Activated CD8-positive, alpha-beta T cell treated with anti-CD3 and anti-CD28 coated beads for 36 hours (primary cell): ENCODE measurements at places on chromosomes 7 and 10.

GRCh38 chr7:2938514-2939192, 94.5 kb upstream of the GNA12 start:
- H3K27ac ChIP-seq: peak overlapping the region; percentile 53
- peaks cover 50% of the 10 kb centered on the region for H3K36me3 ChIP-seq

DNA sequence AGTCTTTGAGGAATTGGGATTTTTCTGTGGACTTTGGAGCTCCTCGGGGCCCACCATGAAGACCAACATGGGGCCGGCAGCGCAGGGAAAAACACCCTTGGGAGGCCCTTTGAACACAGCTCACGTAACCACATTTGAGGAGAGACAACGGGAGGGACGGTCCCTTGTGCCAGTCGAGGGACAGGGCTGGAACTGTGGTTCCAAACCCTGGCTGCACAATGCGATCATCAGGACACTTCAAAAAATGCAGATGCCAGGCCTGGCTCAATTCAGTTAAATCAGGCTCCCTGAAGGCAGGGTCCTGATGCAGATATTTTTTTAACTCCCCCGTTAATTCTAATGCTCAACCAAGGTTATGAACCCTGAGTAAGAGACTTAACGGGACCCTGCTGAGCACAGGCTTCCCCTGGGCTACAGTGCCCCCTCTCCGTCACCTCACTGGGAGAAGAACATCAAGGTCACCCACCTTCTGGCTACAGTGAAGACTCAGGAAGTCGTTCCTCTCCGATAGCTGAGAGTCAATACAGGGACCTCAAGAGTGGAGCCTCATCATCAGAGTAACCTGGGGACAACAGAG, 30.4 kb downstream of the LYZL1 start:
- no peak for DNase-seq
- H3K4me1 ChIP-seq: peaks cover 6% of the 10 kb centered on the region
- no peak overlapping the region for H3K27ac ChIP-seq

- no peak for DNase-seq
- peaks cover 6% of the 10 kb centered on the region for H3K27me3 ChIP-seq
- H3K36me3 ChIP-seq: peaks cover 13% of the 10 kb centered on the region
- peak overlapping the region; percentile 26 for H3K27ac ChIP-seq
These were observed 253.6 kb downstream of the ELFN1 start for GRCh38 chr7:1923409-1924257.

DNA sequence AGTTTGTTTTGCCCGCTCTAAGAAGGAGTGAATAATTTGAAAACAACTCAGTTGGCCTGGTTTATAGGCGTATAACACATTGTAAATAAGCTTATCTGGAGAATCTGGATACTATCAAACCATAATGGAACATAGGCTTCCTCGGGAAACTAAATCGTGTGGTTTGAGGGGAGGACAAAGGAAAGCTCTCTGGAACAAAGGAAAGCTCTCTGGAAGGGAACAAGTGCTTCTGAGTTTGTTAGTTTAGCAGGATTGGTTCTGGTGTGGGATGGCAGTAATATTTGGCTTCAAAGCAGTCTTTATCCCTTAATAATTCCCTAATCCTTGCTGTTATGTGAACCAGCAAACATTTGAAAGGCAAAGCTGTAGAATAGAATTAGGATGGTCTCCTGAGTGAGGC, 15.0 kb upstream of the SLK start:
- no peak for DNase-seq
- no peaks in the 10 kb centered on the region for H3K36me3 ChIP-seq
- peaks cover 5% of the 10 kb centered on the region for H3K4me1 ChIP-seq

- peaks cover 62% of the 10 kb centered on the region for H3K36me3 ChIP-seq
- no peaks in the 10 kb centered on the region for H3K27me3 ChIP-seq
- DNase-seq: no peak
These were observed 27.2 kb downstream of the SUV39H2 start for GRCh38 chr10:14905890-14906289.

DNA sequence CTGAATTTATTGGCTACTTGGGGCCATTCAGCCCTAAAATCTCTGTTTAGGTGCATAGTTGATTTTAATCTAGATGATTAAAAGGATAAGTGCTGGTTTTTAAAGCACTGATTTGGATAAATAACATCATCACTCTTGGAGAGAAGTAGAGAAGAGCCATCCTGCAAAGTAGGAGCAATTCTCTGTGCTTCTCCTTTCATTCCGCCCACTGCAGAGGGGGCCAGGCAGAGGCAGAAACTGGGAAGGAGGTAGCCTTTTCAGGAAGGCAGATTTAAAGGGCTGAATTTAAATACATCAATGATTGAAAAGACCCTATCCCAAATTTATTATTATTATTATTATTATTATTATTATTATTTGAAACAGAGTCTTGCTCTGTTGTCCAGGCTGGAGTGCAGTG, 14.1 kb downstream of the MAP3K8 start:
- H3K4me3 ChIP-seq: no peak overlapping the region
- no peak overlapping the region for H3K27ac ChIP-seq
- H3K4me1 ChIP-seq: peaks cover 11% of the 10 kb centered on the region

DNA sequence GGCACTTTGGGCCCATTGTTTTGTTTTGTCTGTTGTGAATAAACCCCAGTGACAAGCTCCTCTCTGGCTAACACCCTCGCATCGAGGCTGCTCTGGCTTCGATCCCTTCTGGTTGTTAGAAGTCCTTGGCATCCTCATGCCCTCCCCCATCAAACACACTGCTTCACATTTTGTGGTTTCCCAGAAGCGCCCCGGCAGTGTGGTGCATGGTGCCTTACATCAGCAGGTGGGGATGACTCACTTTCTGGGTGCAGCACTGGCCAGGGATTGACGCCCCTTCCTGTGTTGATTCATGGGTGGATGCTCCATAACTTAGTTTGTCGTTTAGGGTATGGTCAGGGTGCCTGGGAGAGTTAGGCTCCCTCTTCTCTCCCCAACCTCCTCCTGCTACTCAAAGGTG, 51.4 kb downstream of the PLPP4 start:
- no peak overlapping the region for H3K4me3 ChIP-seq
- DNase-seq: peak; percentile 46
- H3K4me1 ChIP-seq: no peaks in the 10 kb centered on the region
- no peaks in the 10 kb centered on the region for H3K27me3 ChIP-seq
- no peak overlapping the region for H3K27ac ChIP-seq

- peaks cover 7% of the 10 kb centered on the region for H3K27me3 ChIP-seq
- H3K4me1 ChIP-seq: no peaks in the 10 kb centered on the region
- no peak overlapping the region for H3K27ac ChIP-seq
- DNase-seq: no peak
These were observed 242.8 kb upstream of the PPP2R2D start for GRCh38 chr10:131657985-131658330.

- no peaks in the 10 kb centered on the region for H3K36me3 ChIP-seq
- H3K4me1 ChIP-seq: peaks cover 52% of the 10 kb centered on the region
- no peak overlapping the region for H3K4me3 ChIP-seq
- DNase-seq: no peak
These were observed 18.9 kb downstream of the SGMS1 start for GRCh38 chr10:50604809-50605208.

- no peak for DNase-seq
- H3K36me3 ChIP-seq: no peaks in the 10 kb centered on the region
- no peaks in the 10 kb centered on the region for H3K4me1 ChIP-seq
- H3K27me3 ChIP-seq: peaks cover 3% of the 10 kb centered on the region
- H3K4me3 ChIP-seq: no peak overlapping the region
These were observed 57.3 kb downstream of the SLC39A12 start for GRCh38 chr10:18008986-18009385.

GRCh38 chr10:84415539-84416244, 87.3 kb downstream of the CCSER2 start:
- peaks cover 80% of the 10 kb centered on the region for H3K36me3 ChIP-seq
- no peak for DNase-seq
- no peak overlapping the region for H3K27ac ChIP-seq
- no peak overlapping the region for H3K4me3 ChIP-seq
- H3K27me3 ChIP-seq: no peaks in the 10 kb centered on the region
- H3K4me1 ChIP-seq: peaks cover 27% of the 10 kb centered on the region

DNA sequence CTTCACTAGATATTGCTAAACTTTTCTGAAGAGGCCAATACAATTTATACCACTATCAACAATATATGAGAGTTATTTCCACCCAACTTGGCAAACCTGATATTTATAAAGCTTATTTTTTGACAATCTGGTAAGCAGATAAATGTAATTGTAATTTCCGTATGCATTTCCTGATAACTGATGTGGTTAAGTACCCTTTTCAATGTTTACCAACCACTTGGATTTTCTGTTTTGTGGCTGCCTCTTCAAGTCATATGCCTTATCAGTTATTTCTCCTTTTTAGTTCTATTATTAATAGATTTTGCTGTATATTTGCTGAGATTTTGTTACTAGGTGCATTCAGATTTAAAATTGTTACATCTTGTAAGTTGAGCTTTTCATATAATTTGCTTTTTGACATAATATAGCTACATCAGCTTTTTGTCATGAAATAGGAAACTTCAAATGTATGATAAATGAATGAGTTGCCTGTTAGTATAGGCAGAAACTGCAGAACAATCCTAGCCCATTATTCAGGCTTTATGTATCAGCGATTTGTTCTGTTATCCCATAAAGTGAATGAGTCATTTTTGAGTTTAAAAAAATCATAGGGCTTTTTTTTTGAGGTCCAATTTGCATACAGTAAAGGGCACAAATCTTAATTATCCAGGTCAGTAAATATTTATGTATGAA, 11.5 kb downstream of the SGPL1 start:
- H3K4me3 ChIP-seq: no peak overlapping the region
- H3K27ac ChIP-seq: peak overlapping the region; percentile 2
- DNase-seq: no peak
- H3K4me1 ChIP-seq: peaks cover 39% of the 10 kb centered on the region
- no peaks in the 10 kb centered on the region for H3K27me3 ChIP-seq

- H3K36me3 ChIP-seq: no peaks in the 10 kb centered on the region
- peak overlapping the region; percentile 64 for H3K4me3 ChIP-seq
- H3K27me3 ChIP-seq: peaks cover 1% of the 10 kb centered on the region
- no peak for DNase-seq
- peak overlapping the region; percentile 82 for H3K27ac ChIP-seq
- peaks cover 54% of the 10 kb centered on the region for H3K4me1 ChIP-seq
These were observed 345.1 kb upstream of the PRKCQ start for GRCh38 chr10:6925146-6925545.

GRCh38 chr10:96902731-96903358, 70.7 kb downstream of the LCOR start:
- peaks cover 57% of the 10 kb centered on the region for H3K4me1 ChIP-seq
- no peak for DNase-seq
- peaks cover 14% of the 10 kb centered on the region for H3K36me3 ChIP-seq
- no peak overlapping the region for H3K27ac ChIP-seq
- no peaks in the 10 kb centered on the region for H3K27me3 ChIP-seq
- no peak overlapping the region for H3K4me3 ChIP-seq

DNA sequence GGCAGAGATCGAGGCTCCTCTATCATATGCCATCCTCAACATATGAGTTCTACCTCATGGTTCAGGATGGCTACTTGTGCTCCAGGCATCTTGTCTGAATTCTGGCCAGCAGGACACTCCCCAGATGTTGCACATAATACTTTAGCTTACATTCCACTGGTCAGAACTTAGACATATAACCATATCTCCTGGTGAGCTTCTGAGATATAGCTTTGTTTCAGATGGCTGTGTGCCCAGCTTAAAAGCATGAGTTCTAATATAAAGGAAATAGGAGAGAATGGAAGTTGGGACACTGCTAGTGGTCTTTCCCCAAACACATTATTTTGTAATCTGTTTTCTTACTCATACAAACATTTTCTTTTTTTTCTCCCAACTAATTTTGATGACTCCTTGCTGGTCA, 50.8 kb upstream of the IFRD1 start:
- H3K27ac ChIP-seq: no peak overlapping the region
- peaks cover 3% of the 10 kb centered on the region for H3K27me3 ChIP-seq
- DNase-seq: no peak
- H3K4me1 ChIP-seq: peaks cover 11% of the 10 kb centered on the region
